ENCODE measurements at places on chromosomes 6 and 20. TPM values are rescaled to one million over a fixed set of nuclear protein-coding genes. Genes with fewer than 3 reads are reported as not detected.

The TFAP2A gene
- polyA plus RNA-seq = 7.1 TPM

The SNPH gene
- 3.1 TPM for polyA plus RNA-seq

The TINAG gene
- polyA plus RNA-seq = not detected

The MED20 gene
- polyA plus RNA-seq = 22.0 TPM

The HLA-DRB1 gene
- not detected for polyA plus RNA-seq

The QRSL1 gene
- polyA plus RNA-seq = 6.1 TPM

The IPCEF1 gene
- polyA plus RNA-seq = 0.07 TPM

The COL21A1 gene
- polyA plus RNA-seq = 0.05 TPM

The PAK5 gene
- polyA plus RNA-seq = not detected

The MDC1 gene
- polyA plus RNA-seq = 12.1 TPM

The HLA-DMB gene
- 0.19 TPM for polyA plus RNA-seq

The GDAP1L1 gene
- not detected for polyA plus RNA-seq

The ABHD16B gene
- 0.05 TPM for polyA plus RNA-seq

The CPNE5 gene
- polyA plus RNA-seq = 0.10 TPM

The IFT52 gene
- polyA plus RNA-seq = 29.7 TPM

The OOEP gene
- not detected for polyA plus RNA-seq
